ENCODE measurements at places on chromosomes 7 and 10.

- DNase-seq, result no peak
These were observed 116.8 kb downstream of the HIPK2 start for GRCh38 chr7:139661043-139661440.

- DNase-seq, result no peak
These were observed 50.6 kb downstream of the ARHGAP22 start for GRCh38 chr10:48554246-48554645.

DNA sequence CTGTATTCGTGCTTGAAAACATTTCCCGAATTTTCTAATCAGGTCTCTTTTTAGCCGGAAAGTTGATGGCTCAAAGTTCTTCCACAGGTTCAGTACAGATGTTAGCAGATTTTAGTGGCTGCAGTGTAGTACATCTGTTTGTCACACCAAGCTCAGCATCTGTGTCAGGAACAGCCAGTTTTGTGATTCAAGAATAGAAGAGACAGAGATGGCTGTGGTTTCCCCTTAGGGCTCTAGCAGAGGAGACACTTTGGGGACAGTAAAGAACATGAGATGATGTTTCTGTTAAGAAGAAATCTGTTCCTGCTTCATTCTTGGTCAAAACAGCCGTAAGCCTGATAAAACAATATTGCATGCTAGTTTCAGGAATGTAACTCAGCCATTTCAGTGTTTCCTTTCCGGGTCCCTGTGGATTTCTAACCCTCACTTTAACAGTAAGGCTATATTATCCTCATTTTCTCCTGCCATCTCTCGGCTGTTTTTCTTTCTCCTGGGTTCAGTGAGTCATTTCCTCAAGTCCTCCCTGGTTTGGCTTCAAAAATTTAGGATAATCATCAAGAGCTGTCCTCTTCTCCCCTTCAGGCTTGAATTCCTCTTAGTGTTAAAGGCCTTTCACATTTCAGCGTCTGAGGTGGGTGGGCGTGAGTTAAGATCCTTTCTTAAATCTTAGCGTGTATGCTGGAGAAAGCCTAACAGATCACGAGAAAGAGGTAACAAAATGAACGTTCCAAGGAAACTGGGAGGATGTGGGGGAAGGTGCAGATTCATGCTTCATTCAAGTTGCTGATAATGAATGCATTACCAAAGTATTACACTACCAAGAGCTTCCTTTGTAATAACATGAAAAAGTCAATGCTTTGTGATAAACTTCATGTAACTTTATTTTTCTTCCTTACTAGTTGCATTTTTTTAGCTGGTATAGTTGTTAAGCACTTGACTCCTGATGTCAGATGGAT is 37.1 kb upstream of the BICC1 start:
- DNase-seq, result no peak

DNA sequence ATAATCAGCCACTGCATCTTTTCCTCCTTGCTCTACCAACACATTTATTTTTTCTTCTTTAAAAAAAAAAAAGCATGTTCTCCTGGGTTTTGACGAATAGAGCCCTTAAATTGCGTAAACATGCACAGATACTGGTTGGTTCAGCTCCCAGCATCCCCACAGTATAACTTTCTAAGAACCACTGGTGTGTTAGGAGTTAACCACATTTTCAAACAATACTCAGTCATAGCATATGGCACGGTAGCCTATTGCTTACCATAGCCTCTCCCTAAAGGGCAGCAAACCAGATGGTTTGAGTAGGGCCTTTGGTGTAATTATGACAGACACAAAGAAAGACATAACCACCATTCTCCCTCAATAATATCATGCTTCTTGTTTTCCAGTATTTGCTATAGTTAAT is 145.0 kb downstream of the LRRC4 start:
- DNase-seq, result no peak

DNA sequence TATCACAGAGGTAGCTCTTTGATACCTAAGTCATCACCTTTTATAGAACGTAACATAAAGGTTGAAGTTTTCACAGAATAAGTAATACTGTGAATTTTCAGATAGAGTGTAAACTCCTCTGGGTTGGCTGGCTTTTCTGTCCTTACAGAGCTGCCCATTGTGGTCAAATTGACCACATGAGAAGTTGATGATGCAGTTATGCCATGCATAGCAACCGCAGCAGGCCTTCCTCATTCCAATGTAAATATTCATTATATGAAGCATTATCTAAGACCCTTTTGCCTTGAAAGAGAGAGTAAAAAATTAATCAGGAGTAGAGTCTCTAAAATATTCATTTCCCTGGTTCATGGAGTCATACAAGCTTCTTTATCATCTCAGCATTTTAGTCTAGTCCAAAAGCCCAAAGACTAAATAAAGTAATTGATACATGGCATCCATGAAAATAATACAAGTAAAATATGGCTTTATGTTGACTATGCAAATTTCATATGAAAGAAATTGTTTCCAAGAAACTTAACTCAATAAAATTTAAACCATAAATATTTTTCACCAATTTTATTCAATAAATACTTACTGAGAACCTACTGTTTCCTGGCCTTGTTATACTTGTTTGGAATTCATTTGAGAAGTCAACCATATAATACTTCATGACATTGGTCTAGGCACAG is 516.4 kb downstream of the PCDH15 start:
- no peak for DNase-seq

DNA sequence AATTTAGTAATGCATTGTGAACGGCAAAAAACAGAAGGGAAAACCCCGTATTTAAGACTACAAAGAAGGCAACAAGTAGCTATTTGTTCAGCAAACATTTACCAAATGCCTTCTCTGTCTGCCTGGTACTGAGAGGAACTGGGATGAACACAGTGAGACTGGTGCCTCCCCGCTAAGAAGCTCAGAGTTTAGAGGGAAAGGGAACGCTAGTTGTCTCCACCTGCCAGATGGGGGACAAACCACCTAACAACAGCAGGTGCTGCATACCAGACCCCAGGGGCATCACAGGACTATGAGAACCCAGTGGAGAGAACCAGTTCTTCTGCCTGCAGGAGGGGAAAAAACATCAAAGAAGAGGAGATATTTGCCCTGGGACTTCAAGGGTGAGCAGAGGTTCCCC is 147.1 kb downstream of the SLC25A13 start:
- no peak for DNase-seq

DNA sequence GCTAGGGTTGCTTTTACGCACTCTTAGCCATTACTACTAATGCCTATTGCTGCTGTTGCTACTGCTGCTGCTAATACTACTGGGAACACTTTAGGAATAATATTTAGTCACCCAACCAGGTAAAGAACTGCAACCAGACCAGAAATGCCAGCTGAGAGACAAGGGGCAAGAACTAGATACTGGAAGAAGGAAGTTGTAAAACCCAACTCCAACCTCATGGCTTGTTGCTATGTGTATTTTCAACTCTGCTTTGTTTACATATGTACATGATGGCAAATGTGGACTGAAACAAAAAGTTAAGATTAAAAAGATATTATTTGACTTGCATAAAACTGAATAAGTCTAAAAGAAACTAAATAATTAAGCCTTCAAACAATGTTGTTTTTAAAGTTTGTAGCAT is 177.7 kb downstream of the GNAT3 start:
- no peak for DNase-seq

DNA sequence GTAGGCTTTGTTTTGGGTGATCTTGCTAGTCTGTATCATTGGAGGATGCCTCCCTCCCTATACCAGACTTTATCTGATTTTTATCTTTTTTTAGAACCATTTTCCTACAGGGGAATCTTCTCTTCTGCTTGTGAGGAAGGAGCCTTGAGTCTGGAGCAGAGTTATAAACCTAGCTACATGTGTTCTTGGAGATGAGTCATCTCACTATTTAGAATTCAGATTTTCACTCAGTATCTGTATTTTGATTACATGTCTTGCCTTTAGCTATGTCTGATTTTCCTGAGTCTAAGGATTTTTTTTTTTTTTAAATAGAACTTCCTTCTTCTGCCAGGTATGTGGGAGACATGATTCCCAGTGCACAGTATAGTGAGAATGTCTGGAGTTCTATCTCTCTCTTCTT is 211.6 kb upstream of the MBL2 start:
- no peak for DNase-seq

DNA sequence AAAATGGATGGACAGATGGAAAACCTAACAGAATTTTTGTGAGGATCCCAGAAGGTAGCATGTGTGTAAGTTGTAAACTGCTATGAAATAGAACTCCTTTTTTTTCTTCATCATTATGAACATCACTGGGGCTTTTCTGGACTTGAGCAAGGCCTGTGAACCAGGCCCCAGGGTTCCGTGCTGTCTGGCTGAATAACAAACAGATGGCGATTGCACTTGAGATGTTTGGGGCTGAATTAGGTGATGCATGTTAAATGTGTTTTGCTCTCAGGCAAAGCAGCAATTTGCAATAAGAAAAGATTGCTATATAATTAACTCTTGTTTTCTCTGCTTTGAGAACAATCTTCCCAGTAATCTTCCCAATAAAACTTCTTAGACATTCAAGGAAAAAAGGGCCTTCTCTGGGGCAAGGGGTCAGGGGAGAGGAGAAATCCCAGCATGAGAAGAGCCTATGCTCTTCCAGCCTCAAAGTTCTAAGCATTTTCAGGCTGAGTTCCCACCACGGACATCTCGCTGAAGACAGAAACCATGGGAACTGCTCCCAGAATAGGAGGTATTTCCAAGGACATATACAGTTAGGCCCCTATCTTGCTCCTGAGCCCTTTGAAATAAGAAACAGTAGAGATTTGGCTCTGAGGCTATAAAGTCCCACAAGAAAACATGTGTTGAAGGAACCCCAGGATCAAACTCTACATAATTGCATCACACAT is 98.7 kb downstream of the ITIH5 start:
- DNase-seq, result no peak

DNA sequence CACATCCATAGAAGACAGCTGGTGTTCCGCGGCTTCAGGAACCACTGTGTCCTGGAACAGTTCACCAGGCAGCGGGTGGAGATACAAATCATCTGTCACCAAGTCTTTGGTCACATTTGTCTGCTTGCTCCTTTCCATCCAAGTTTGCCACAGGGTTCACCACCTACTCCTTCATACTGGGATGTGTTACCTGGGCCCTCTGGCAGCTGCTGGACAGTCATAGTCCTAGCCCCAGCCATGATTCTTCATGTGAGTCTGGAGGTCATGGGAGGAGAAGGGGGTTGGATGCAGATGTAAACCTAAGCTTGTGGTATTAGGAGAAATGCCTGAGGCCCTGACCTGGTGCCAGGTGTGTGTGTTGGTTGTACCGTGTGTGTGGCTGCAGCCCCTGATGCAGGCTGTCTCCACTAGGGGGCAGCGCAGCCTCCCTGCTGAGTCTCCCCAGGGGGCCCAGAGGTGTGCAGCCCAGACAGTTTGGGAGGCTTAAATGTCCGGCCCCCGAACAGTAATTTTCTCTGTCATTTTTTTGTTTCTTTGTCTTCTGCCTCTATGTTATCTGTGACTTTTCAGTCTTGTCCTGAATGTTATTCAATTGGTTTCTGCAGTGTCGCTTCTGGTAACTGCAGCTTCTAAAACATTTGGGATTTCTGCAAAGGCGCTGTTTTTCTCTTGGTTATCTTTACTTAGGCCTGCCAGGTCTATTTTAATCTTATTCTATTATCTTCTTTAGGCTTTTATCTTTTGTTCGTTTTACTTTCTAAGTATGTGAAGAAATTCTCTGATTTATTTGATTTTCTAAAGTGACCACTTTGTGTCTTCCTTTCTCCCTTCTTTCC is 14.8 kb downstream of the NPS start:
- no peak for DNase-seq

DNA sequence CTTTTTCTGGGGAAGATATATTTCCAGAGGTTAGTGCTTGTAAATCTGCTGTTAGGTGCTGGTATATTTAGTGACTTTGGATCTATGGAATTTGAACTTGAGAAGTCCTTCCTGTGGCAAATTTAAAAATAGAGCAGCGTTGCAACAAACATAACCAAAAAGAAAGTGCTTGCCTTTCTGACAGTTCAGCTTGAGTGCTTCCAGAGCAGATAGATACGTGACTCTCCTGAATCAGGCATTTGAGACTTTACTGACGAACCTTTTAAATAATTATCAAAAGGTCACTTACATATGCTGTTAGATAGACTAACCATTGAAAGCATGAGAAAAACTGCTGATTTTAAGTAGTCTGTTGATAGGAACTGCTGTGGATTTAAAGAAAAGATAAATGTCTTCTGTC is 387.5 kb upstream of the LRRTM3 start:
- DNase-seq, result no peak

- DNase-seq, result no peak
These were observed 19.7 kb downstream of the DNAJC12 start for GRCh38 chr10:67818323-67818722.

DNA sequence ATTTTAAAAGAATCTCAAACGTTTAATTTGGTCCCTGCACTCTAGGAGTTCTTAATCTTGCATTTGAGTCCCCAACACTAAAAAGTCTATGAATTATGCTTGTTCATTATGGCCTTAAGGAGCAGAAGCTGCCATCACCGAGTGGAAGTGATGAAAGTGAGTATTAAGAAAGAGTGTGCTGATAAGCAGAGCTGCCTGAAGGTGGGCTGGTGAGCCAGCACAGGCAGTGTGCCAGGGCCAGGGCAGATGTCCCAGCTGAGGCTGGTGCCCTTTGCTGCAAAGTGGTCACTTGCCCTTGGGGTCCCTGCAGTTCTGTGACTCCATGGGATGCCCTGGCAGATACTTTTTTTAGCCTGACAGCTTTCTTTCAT is 72.9 kb upstream of the LOXL4 start:
- no peak for DNase-seq

DNA sequence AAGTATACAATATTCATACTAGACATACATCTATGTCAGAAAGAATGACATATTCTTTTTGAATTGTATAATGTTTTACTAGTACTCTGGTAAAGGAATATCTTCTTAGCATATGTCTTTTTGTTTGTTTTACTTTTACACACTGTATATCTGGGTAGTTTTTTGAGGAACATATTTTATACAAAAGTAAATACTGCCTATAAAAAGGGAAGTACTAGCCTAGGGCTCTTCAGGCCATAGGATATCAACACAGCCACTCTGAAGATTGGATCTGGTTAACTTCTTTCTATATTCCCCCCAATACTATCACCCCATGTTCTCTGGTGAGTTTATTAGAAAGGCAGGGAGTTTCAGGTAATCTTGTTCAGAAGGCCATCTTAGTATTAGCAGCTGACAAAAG is 134.6 kb downstream of the ZNF438 start:
- DNase-seq, result no peak

DNA sequence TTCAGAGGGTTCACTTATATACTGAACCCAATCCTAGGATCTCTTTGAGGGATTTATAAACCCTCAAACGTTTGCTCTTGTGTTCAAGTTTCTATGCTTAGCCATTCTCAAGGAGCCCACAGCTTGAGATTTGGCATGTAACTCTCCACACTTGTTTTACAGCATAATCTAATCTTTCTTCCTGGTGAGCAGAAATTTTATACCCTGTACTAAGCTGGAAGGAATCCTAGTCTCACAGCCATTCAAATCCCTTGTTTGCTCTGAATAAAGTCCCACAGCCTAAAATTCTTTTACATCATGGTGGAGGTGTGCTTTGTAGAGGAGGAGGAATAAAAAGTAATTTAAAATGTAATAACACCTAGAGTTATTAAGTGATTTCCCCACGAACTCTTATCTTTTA is 5.3 kb upstream of the AGR2 start:
- DNase-seq, result no peak

Data from effector CD8-positive, alpha-beta T cell (primary cell).